Vein endothelial cell (primary cell): ENCODE measurements at places on chromosomes 13 and 19. TPM values are rescaled to one million over a fixed set of nuclear protein-coding genes. Genes with fewer than 3 reads are reported as not detected.

BEST2 gene
- not detected in 2 replicates for total RNA-seq

LINGO3 gene
- total RNA-seq: under 0.01 TPM in 1 of 2 replicates, not detected in the other

DIS3 gene
- total RNA-seq: 34.6 and 50.3 TPM in 2 replicates

CLDN10 gene
- not detected in 2 replicates for total RNA-seq

MADCAM1 gene
- under 0.01 and 0.10 TPM in 2 replicates for total RNA-seq

KCNRG gene
- total RNA-seq: 3.6 and 4.8 TPM in 2 replicates
